NCI-H2227 treated with DMSO at 0.1 percent for 48 hours (cell line): ENCODE measurements at places on chromosomes 7 and 10.
A peak's percentile ranks its signal among the peaks of the same experiment; 100 is the strongest.

DNA sequence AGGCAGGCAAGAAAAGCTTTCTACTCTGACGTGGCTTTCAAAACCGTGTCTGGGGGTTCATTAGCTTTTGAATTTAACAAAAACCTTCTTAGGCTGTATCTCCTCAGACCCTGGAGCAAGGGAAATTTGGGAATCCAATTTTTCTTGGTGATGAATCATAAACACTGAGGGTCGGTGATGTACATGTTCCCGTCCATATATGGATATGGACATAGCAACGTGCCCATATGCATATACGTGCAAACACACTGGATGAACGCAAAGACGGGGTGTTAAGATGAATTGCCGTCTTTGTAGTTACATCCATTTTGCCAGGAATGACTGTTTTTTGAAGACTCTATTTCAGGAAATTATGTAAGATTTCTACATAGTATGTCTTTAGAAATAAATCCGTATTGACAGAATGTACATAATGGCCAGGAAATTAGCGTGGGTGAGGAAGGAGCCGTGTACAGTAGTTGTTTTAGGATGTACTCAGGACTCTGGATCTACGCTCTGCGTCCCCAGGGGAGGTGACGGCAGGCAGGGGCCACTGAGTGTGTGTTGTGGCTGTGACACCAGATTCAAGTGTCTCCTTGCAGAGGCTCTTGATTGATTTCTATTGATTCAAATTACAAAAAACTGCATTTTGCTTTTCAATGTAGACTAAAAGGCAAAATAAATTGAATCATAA lies 238.2 kb downstream of the DNAJB6 start:
- no peak for DNase-seq

DNA sequence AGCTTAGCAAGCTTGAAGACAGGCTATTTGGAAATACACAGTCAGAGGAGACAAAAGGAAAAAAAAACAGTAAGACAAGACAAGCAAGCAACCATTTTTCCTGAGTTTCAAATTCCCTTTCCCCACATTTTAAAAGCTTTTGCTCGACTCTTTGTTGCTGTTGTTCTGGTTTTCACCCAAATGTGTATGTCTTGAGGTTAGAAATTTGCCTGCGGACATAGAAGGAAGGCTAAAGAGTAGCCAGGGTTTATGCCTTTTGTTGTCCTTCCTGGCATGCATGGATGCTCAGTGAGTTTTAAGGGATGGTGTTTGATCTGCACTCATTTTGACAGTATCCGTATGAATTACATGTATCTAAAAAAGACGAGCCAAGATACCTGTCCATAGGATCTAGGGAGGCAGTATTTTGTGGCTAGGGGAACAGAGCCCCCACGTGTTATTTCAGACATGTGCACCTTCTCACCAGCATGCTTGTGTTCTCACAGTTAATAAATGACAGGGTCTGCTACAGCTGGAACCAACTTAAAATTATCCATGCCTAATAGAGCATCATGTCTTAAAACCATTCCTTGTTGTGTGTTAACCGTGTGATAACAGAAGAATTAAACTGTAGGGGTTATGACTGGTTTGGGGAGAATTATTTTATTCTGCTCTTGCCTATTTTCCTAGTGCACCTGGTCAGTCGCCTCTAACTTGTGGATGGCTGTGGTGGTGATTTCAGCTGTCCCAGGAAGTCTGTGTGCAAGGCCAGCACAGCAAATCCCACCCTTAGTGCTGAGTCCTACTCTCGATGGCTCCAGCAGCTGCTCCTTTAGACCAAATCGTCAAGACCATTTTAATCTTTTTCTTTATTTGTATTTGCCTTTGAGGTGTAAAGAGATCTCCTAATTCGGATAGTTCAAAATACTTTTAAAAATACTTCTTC lies 9.1 kb downstream of the WIPF3 start:
- DNase-seq, result no peak

DNA sequence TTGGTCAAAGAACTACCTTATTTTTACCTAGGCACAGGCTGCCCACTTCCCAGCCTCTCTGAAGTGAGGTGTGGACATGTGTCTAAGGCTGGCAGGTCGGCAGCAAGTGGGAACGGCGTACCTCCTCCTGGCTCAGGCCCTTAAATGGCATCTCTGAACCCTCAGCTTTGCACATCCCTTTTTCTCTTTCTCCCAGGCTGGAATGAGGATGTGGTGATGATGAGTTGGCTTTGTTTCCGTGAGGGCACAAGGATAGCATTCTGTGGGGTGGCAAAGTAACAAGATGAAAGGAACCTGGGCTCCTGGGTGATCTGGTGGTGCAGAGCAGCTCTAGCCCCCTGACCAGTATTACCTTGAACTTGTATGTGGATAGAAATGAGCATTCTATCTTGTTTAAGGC lies 196.8 kb downstream of the REEP3 start:
- no peak for DNase-seq

GRCh38 chr10:75426880-75427279 lies 4.5 kb upstream of the LRMDA start:
- DNase-seq, result no peak

DNA sequence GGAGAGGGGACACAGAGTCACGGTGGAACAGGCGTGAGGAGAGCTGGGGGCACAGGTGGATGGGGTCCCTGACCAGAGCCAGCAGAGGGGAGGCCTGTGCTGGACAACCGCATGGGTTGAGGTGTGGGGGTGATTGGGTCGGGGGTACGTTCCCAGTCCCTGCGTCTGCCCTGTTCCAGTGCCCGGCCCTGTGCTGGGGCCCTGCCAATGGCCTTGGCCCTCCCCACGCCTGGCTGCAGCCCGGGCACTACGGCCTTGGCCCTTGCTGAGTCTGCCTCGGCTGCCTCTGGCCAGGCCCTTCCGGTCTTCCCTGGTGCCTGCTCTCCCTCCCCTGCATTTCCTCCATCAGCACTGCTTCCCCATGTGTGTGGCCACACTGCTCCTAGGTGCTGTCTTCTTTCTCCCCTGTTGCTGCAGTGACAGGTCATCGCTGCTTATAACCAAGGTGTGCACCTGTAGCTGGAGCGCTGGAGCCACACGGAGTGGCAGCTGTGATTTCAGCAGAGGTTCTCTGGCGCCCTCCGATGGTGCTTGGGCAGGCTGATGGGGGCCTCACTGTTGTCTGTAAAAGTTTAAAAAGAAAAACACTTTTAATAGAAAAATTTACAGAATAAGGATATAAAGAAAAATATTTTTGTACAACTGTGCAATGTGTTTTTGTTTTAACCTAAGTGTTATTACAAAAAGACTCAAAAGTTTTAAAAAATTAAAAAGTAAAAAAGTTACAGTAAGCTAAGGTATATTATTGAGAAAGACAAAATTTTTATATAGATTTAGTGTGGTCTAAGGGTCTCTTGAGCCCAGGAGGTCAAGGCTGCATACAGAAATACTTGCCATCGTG lies 45.2 kb upstream of the BHLHA15 start:
- peak; percentile 45 for DNase-seq
